T-helper 22 cell (primary cell): ENCODE measurements at places on chromosomes 4 and X.

GRCh38 chrX:40514376-40514775, 66.4 kb upstream of the ATP6AP2 start:
- DNase-seq, result no peak

DNA sequence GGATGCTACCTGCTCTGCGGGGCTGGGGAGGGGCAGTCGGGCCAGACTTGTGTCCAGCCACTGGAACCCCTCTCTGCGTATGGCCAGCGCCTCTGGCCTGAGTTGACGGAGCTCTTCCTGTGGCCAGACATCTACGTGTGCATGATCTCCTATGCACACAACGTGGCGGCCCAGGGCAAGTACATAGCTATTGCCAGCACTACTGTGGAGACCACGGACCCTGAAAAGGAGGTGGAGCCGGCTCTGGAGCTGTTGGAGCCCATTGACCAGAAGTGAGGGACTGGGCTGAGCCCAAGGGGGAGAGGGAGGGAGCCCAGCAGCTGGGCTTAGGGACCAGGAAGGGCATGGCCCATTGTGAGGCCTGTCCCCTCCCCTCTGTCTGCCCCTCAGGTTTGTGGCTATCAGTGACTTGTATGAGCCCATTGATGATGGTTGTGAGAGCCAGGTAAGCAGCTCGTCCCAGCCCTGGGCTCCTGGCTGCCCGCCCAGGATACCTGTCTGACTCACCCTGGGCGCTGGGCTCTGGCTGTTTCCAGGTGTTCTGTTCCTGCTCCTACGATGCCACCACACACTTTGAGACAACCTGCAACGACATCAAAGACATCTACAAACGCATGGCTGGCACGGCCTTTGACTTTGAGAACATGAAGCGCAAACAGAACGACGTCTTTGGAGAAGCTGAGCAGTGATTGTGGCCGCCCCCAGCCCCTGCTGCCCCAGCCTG, 1.8 kb upstream of the FAM50A start:
- DNase-seq, result no peak

GRCh38 chrX:37686369-37686995, 891 bp downstream of the XK start:
- DNase-seq, result no peak

DNA sequence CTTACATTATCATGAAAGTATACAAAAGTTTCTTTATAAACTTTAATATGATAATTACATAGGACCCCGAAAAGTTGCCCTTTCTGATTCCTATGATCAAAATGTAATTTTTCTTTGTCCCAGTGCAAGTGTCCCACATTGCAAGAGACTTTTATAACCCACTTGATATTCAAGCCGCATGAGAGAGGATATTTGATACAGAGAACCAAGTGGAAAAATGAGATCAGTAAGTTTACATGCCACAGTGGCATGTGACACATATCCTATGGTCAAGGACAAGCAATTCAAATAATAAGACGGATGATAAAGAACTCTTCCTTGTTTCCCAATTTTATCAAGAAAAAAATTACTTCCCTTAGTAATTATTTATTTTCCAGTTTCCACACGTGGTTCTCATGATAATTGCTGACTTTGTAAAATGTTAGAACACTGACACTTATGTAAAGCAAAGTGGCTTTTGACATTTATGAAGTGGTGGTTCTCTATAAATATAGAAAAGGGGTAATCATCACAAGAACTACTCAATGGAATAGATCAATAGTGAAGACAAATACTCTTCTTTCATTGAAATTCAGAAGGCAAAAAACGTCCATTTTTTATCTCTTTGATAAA, 273.7 kb upstream of the NOCT start:
- DNase-seq, result no peak

- no peak for DNase-seq
Observed at GRCh38 chrX:70439016-70439415, 5.6 kb upstream of the DLG3 start.

DNA sequence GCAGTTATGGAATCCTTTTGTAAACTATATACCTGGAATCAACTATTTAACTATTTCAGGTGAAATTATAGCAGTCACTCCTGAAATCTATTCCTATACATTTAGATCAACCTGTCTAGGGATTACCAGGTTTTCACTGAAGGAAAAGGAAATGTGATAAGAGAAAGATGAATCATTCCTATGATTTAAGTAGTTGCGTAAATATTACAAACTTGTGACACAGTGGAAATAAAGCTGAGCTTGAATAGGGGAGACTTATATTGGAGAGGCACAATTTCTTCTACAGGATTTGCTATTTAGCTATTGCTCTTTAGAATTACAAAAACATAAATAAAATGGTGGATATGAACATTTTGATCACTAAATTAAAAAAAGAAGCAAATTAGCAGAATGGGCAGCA, 284.1 kb upstream of the EPHA5 start:
- DNase-seq, result no peak

DNA sequence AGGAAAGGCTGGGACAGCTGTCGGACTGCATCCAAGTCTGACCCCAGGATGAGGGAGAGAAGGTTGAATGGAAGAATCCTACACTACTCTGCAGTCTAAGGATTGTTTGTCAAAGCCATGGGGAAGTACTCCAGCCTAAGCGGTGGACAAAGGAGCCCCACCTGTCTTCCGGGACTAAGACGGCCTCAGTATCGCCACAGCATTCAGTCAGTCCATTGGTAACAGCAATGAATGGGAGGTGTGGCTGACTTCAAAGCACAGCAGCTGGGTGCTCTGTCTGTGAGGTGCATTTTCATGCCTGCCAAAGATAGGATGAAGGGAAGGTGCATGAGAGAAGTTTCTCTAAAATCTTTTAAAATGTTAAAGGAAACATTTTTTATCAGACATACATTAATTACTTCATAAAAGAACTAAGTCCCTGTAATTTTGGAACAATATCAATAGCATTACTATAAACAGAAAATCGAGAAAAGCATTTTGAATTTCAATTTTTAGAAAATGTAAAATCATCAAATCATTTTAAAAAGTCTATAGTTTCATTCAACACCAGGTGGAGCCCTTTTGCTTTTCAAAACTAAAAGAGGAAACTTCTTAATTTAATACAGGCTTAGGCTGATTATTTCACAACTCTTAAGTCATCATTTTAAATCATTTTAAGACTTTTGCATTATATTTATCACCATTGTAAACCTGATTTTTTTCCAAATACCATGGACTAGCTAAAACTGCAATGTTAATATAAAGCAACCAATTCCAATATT, 27.6 kb upstream of the INTU start:
- no peak for DNase-seq

- DNase-seq, result no peak
Observed at GRCh38 chr4:75844151-75844662, 58.0 kb downstream of the PPEF2 start.

GRCh38 chrX:67545036-67545821, 1.4 kb downstream of the AR start:
- no peak for DNase-seq

DNA sequence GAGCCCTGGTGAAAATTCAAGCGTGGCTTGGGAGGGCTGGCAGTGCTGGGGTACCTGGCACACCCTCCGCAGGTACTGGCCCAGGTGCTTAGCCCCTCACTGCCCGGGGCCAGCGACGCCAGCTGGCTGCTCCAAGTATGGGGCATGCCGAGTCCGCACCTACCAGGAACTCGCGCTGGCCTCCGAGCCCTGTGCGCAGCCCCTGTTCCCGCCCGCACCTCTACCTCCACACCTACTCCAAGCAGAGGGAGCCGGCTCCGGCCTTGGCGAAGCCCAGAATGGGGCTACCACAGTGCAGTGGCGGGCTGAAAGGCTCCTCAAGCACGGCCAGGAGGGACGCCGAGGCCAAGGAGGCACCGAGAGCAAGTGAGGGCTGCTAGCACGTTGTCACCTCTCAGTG, 14.9 kb upstream of the DHX15 start:
- DNase-seq, result no peak

- DNase-seq, result no peak
Observed at GRCh38 chr4:20276848-20277247, 25.1 kb downstream of the SLIT2 start.

DNA sequence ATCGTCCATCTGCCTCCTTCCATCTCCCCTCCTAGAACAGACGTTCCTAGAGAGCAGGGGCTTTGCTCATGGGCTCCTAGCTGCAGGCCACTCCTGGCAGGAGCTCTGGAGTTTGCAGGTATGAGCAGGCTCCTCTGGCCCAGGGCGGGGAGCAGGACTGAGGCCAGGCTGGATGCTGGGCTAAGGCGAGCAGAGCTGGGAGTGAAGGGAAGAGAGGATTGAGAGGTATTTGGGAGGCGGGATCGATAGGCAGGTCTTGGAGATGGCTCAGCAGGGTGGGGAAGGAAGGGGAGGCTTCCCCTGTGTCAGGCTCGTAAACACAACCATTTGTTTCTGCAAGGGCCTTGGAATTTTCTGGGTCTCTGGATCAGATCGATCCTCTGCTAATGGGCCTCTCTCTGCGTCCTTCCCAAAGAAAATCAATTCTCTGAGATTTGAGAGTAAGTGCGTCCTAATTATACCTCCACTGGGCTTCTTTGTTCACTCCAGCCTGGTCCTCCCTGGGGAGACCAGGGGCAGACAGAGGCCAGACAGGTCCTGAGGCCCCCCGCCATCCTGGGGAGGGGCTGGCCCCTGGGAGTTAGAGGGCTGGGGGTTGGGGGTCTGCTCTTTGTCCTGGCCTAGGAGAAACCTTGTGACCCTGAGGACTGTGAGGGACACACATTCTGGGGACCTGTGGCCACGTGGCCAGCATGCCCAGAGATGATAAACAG, 94.8 kb upstream of the PSAPL1 start:
- DNase-seq, result no peak

- no peak for DNase-seq
Observed at GRCh38 chr4:169152899-169153298, 117.9 kb downstream of the SH3RF1 start.

- DNase-seq, result no peak
Observed at GRCh38 chr4:172601195-172601594, 567.4 kb upstream of the GALNT7 start.

DNA sequence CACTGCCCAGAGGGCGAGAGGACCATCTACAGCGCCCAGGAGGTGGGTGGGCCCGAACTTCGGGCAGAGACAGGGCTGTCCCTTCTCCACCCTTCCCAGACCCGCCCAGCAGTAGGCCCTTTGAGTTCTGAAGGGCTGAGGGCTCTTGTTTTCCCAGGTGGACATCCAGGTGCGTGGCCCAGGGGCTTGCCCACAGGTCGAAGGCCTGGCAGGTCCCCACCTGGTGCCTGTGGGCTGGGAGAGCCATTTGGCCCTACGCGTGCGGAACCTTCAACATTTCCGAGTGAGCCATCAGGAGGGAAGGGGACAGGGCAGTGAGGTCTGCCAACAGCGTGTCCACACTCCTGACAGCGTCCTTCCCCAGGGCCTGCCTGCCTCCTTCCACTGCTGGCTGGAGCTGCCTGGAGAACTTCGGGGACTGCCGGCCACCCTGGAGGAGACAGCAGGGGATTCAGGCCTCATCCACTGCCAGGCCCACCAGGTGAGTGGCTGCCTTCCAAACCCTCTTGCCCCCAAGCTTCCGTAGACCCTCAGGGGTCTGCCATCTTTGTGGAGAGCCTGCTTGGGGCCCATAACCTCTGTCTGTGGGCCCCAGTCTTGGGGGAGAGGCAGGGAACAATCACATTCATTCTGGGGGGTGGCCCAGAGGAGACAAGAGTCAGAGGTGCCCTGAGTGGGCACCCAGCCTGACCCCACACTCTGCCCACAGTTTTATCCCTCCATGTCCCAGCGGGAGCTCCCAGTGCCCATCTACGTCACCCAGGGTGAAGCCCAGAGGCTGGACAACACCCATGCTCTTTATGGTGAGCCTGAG, 6.8 kb downstream of the PLXNB3 start:
- no peak for DNase-seq

DNA sequence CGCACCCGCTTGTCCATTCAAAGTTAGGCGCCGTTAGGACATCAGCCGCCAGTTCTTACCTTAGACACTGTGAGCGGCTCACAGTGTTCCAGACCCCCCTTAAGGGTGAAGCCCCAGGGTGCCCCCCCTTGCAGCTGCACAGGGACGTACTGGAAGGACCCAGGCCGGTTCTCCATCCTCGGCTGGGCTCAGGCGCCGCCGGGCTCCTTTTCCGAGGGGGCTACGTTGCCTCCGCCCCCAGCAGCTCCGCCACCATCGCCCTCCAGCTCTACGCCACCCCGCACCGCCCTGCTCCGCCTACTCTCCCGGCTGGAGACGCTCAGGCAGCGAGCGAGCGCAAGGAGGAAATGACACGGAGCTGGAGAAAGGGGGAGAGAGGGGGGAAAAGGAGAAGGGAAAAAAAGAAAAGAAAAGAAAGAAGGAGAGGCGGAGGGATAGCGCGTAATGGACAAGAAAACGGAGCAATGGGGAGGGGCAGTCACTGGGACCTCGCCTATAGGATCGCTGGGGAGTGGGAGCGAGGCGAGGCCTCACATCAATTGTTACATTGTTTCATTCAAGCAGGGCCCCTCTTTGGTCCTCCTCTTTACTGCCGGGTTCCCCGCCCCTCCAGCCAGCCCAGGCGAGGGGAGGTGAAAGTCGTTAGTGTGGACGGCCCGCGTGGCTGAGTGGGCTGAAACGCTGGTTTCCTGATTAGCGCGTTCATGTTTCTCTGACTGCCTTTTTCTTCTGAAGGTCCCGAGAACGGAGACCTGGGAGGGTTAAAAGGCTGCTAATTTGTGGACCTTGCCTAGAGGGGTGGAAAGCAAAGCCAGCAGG, at the start of gene SHROOM4:
Gene SHROOM4, minus strand, starts transcription at position 352 of the 819 bp plus-strand sequence. Its CDS starts 176 bp downstream, at position 176.
- DNase-seq, result no peak

DNA sequence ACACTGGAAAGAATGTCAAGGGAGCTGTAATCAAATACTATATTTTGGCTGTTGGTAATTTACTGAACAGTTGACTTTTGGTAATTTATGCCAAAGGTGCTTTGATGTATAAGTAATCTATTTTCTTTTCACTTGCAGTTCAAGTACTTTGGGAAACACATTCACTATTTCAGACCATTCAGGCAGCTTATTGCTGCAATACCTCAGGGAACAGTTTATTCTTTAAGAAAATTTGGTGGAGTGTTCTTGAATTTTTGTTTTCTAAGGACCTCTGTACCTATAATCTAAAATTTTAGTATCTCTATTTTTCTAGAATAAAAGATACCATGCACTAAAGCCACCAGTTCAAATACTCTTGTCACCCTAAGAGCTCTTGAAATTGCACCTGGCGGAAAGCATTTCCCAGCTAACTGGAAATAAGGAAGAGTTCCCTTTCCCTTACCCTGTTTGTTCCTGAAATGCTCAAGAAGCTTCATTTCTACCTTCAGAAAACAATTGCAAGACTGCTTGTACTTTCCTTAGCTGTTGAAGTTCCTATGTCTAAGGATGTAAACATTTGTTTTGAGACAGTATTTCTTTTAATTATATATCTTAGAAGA, 633.5 kb upstream of the FAT1 start:
- no peak for DNase-seq
